ENCODE measurements at places on chromosomes 1 and 21. TPM values are rescaled to one million over a fixed set of nuclear protein-coding genes. Genes with fewer than 3 reads are reported as not detected.

DNA sequence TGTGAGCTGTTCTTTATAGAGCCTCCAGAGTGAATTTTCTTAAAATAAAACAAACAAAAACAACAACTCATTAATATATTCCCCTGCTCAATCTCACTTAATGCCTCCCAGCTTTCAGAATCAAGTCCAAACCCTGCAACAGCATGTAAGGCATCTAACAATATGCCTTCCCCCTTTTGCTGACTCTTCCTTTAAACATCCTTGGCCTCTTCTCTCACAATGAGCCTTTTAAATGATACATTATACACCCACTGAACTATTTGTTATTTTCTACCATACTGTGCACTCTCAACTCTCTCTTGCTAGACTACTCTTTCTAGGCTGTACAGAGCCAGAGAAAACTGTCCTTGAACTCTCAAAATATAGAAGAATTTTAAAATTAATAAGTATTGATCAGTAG is 115.2 kb upstream of the SNX7 start:
- no peaks in the 10 kb centered on the region for H3K36me3 ChIP-seq
- H3K4me3 ChIP-seq, result no peak overlapping the region
- no peaks in the 10 kb centered on the region for H3K4me1 ChIP-seq
- DNase-seq, result no peak

LAPTM5 gene
- total RNA-seq, result 116 TPM

DNA sequence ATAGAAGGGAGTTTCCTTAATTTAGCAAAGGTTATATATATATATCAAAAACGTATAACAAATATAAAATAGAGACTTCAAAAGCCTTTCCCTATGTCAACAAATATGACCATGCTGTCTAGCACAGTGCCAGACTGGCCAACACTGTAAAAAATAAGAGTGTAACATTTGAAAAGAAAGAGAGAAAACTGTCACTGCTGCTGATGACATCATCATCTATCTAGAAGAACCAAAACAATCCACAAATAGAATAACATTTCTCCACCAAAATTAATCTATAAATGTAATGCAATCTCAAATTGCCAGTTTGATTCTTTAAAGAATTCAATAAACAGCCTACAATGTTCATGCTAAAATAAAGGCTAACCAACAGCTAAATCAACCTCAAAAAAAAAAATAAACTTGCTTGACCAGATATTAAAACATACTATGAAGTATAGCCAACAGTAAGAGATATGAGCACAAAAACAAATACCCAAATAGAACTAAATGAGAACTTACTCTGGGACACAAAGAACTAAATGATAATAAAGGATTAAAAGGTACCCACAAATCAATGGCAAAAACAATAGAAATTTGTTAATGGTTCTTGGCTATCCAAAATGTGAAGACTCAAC is 50.2 kb downstream of the ENAH start:
- H3K4me1 ChIP-seq, result no peaks in the 10 kb centered on the region
- no peak overlapping the region for H3K27ac ChIP-seq

DNA sequence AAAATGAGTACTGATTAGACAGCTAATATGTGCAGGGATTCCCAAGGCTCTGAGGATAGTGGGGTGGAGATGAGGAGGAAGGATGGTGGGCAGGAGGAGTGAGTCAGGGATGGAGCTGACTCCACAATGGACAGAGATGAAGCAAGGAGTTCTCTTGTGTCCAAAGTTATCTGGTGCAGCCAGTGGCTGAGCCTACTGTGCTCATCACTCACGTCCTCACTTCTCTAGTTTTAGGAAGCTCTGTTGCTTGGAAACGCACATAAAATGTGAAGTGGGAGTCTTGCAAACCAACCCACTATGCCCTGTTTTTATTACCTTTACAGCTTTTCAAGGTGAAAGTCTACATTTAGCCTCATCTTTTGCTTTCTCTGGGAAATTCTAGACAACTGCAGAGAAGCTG is 36.5 kb upstream of the SAMD13 start:
- H3K36me3 ChIP-seq, result no peaks in the 10 kb centered on the region
- no peak for DNase-seq
- no peak overlapping the region for H3K4me3 ChIP-seq
- H3K27me3 ChIP-seq, result no peaks in the 10 kb centered on the region
- no peak overlapping the region for H3K27ac ChIP-seq
- no peaks in the 10 kb centered on the region for H3K4me1 ChIP-seq

GRCh38 chr1:151058692-151059091 is 730 bp downstream of the CDC42SE1 start:
- H3K4me1 ChIP-seq, result no peaks in the 10 kb centered on the region
- peak overlapping the region; percentile 20 for H3K27ac ChIP-seq
- H3K4me3 ChIP-seq, result peak overlapping the region; percentile 58
- H3K27me3 ChIP-seq, result no peaks in the 10 kb centered on the region
- H3K36me3 ChIP-seq, result peaks cover 2% of the 10 kb centered on the region

DNA sequence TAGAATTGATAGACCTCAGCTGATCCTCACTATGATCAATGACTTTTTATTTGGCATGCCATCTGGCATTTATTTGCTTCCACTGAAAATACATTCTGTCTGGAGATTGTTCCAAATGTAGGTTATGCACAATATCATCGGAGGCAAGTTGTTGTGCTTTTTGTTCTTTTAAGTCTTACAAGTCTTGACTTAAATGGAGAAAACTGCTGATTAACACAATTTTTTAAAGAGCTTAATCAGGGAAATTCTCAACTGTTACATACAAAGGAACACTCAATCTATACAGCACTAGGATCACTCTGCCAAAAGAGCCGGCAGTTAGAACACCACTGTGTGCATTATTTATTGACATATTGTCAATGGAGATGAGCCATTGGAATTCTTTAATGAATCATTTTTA is 19.2 kb downstream of the CYYR1 start:
- no peaks in the 10 kb centered on the region for H3K36me3 ChIP-seq
- H3K27ac ChIP-seq, result no peak overlapping the region

LCE2B gene
- total RNA-seq, result not detected

- DNase-seq, result no peak
- no peak overlapping the region for H3K4me3 ChIP-seq
- no peaks in the 10 kb centered on the region for H3K27me3 ChIP-seq
- H3K4me1 ChIP-seq, result no peaks in the 10 kb centered on the region
Observed at GRCh38 chr21:42672699-42673458, 19.5 kb downstream of the PDE9A start.

ELF3 gene
- total RNA-seq, result 0.68 TPM

SZRD1 gene
- 128 TPM for total RNA-seq

- no peak for DNase-seq
- H3K4me1 ChIP-seq, result no peaks in the 10 kb centered on the region
- no peaks in the 10 kb centered on the region for H3K36me3 ChIP-seq
- no peaks in the 10 kb centered on the region for H3K27me3 ChIP-seq
- no peak overlapping the region for H3K27ac ChIP-seq
Observed at GRCh38 chr1:109133002-109133706, 19.2 kb downstream of the ELAPOR1 start.

DNA sequence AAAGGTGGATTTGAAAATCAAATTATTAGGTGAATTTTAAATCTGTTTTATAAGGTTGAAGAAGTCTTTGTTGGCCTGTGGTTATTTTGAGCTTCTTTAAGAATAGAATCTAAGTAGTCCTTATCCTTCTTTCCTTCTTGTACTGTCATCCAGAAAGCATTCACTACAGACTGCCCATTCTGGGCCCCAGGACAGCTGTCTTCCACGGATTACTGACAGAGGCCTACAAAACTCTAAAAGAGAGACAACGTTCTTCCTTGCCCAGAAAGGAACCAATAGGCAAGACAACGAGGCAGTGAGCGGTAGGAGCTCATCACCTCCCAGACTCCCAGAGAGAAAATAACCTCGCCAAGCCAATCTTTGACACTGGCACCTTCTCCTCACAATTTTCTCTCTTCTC is 24.4 kb upstream of the PIGC start:
- DNase-seq, result no peak
- no peaks in the 10 kb centered on the region for H3K4me1 ChIP-seq
- no peaks in the 10 kb centered on the region for H3K27me3 ChIP-seq
- H3K27ac ChIP-seq, result no peak overlapping the region
- no peak overlapping the region for H3K4me3 ChIP-seq
- no peaks in the 10 kb centered on the region for H3K36me3 ChIP-seq

- H3K36me3 ChIP-seq, result no peaks in the 10 kb centered on the region
- no peaks in the 10 kb centered on the region for H3K27me3 ChIP-seq
- H3K4me3 ChIP-seq, result no peak overlapping the region
- no peak for DNase-seq
Observed at GRCh38 chr1:57003398-57004139, 37.8 kb upstream of the C8B start.

DNA sequence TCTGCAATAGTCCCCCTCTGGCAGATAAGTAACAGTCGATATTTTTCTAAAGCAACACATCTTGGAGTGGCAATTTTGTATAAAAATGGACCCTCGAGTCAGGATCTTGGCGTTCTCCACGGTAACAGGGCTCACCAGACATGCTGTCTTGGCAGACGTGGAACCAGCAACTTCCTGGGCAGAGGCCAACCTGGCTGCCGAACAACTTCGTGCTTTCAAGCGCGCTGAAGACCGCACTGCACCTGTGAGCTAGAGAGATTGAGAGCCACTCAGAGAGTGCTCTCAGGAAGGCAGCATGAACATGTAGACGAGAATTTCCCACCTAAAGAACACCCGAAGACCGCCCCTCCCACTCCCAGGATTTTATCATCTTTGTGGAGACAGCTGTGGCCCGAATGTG is 7.3 kb downstream of the C1orf174 start:
- H3K27me3 ChIP-seq, result no peaks in the 10 kb centered on the region
- no peak overlapping the region for H3K4me3 ChIP-seq
- DNase-seq, result peak; percentile 42
- H3K27ac ChIP-seq, result no peak overlapping the region

- H3K27ac ChIP-seq, result no peak overlapping the region
- H3K4me1 ChIP-seq, result peaks cover 4% of the 10 kb centered on the region
Observed at GRCh38 chr21:38413958-38414548, 84.2 kb downstream of the ERG start.

DNA sequence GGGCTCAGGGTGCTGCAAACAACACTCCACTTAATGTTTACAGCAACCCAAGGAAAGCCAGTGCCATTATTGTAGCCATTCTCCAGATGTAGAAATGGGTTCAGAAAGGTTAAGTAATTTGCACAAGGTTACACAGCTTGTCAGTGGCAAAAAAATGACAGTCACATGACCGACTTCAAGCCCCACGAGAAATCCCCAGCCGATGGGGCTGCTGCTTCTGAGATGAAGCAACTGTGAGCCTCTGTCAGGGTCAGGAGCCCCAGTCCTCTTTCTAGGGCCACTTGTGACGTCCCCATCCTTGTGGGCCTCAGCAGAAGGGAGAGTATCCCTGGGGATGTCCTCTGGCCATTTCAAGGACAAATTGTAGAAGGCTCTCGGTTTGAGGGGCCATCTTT is 54.8 kb downstream of the EDN2 start:
- H3K27ac ChIP-seq, result no peak overlapping the region
- no peaks in the 10 kb centered on the region for H3K36me3 ChIP-seq
- no peaks in the 10 kb centered on the region for H3K27me3 ChIP-seq
- H3K4me1 ChIP-seq, result no peaks in the 10 kb centered on the region
- DNase-seq, result no peak

Measured in aorta (tissue), 5 donors.